Stimulated activated CD8-positive, alpha-beta memory T cell treated with anti-CD3 and anti-CD28 coated beads, Interleukin-7, amount 100 ng/mL, for 24 hours (primary cell): ENCODE measurements at places on chromosomes 11 and 22.

GRCh38 chr22:18973264-18974031, 37.4 kb upstream of the PRODH start:
- no peak for DNase-seq

DNA sequence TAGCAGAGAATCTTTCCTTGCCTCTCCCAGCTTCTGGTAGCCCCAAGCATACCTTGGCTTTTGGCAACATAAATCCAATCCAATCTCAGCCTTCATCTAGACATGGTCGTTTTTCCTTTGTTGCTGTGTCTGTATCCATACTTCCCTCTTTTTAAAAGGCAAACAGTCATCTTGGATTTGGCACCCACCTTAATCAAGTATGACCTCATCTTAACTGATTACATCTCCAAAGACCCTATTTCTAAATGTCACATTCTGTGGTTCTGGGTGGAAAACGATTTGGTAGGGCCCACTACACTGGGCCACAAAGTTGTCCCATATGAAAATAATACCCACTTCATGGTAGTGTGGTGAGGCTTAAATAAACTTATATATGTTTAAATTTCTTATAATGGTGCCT, 852 bp downstream of the BUD13 start:
- DNase-seq, result no peak

- no peak for DNase-seq
Observed at GRCh38 chr11:112195951-112196351, 20.6 kb downstream of the BCO2 start.

DNA sequence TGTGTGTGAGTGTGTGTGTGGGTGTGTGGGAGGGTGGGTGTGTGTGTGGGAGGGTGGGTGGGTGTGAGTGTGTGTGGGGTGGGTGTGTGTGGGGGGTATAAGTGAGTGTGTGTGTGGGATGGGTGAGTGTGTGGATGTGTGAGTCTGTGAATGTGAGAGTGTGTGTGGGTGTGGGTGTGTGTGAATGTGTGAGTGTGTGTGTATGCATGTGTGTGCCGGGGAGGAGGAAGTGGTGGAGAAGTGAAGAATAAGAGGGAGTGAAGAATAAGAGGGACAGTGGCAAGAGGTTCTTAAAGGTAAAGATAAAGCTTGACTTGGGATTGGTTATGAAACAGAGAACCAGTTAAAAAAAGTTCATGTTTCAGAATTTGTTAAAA, 54.0 kb downstream of the PRR5L start:
- DNase-seq, result no peak

DNA sequence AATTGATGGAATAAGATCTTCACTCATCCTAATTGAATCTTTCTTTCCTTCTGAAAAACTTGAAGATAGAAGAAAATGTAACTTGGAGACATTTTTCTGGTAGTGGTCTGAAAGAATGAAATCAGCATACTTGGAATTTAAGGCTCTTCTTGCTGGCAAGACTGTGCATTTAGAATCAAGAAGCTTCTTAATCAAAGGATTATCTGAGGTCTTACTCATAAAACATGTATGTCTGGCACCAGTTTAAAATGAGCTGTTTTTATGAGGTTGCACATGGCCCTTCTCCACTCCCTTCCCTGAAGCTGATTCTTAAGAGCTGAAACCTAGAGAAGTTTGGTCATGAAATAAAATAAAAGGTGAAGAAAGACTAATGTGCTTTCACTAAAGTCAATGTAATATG, 77.3 kb downstream of the ARHGEF12 start:
- DNase-seq, result no peak

- no peak for DNase-seq
Observed at GRCh38 chr11:129418039-129418438, 42.4 kb downstream of the BARX2 start.

GRCh38 chr11:92946707-92947106, 22.7 kb upstream of the MTNR1B start:
- no peak for DNase-seq

DNA sequence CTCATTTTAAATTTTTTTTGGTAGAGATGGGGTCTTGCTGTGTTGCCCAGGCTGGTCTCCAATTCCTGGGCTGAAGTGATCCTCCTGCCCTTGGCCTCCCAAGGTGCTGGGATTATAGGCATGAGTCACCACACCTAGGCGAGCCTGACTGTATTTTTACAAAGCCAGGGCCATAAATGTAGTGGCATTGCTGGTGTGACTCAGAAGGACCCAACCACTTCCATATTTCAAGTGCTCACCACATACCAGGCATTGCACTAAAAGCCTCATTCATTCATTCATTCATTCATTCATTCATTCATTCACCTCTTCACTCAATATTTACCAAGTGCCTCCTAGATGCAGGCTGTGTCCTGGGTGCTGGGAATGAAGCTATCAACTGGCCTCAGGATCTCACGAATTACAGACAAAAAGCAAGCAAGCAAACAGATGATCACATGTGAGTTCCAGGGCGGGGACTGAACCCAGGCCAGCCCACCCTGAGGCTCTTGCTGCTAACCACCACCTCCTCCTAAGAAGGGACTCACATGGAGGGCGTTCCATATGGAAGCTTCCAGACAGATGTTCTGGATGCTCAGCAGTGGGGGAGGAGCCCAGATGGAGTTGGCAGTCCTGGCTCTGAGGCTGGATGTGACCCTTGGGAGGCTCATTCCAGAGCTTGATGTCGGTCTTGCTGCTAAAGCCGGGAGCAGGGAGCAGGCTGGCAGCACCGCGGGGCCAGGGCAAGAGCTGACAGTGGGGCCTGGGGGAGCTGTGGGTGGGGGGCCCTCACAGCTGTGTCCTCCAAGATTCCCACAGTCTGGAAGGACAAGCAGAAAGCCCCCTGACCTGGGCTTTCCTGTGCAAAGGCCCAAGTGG, 158.8 kb downstream of the CTTN start:
- DNase-seq, result no peak

DNA sequence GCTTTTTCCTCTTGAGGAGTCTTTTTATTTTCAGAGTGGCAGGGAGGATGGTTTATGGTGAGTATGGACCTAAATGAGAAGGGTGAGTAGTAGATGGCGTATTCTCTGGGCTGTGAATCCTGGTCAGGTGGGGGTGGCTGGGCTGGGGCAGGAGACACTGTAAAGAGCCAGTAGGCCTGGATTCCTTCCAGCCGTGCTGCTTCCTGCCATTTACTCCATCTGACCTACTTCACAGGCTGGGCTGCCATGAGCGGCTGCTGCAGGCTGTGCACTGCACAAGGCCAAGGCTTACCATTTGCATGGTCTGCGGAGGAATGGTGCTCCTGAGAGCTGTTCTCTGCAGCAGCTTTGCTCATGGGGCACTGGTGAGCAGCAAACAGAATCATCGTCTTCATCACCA, 297.6 kb downstream of the KIRREL3 start:
- DNase-seq, result no peak

DNA sequence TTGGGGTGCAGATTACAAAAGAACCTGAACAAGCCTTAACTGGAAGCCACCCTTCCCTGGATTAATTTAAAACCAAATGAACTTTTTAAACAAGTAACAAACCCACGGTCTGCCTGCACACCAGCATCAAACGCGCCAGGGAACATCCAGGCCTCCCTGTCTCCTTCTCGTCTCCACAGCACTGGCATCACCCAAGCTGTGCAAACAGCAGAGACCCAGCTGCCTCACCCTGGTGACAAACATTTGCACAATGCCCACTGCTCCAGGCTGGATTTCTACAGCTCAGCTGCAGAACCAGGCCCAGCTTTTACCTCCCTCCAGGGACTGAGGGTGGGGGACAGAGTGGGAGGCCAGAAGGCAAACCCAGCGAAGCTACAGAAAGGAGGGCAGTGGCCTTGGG, 7.0 kb downstream of the RPL3 start:
- no peak for DNase-seq

- no peak for DNase-seq
Observed at GRCh38 chr11:706439-706956, 467 bp downstream of the EPS8L2 start.

- DNase-seq, result no peak
Observed at GRCh38 chr11:134132808-134133207, 63.9 kb downstream of the JAM3 start.

GRCh38 chr11:88308576-88308975, 29.0 kb downstream of the CTSC start:
- DNase-seq, result no peak

DNA sequence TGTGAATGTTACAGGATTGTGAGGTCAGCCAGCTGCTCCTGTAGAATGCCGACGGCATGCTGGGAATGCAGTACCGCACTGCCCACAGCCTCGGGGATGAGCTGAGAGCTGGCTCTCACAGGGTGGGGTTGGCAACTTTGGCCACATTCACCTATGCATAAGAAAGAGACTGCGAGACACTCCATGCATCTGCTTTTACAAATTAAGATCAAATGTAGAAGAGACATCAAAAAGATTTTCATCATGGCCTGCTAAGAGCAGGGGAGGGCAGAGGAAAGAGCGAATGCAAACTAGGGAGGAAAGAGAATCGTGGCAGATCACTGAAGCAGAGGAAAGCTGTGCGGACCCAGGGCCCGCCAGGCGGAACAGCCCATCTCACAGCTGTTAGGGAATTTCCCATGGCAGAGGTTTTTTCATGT, 49.8 kb upstream of the SPATA19 start:
- no peak for DNase-seq

DNA sequence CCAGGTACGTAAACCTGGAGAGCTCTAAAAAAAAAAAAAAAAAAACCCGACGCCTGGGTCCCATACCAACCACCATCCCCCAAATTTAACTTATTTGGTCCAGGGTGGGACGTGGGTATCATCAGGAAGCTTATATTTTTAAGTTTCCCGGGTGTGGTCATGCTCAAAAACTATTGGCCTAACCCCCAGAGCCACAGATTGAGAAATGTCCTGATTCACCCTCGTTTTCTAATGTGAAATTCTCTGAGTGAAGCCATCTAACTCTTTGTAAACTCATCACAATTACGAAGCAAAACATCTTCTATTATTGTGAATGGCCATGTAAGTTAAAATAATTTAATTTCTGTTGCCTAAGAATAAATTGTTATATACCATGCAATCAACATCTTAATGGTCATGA, 29.6 kb downstream of the PAK1 start:
- DNase-seq, result no peak

- DNase-seq, result no peak
Observed at GRCh38 chr11:69131644-69132300, 24.0 kb upstream of the SMIM38 start.

- DNase-seq, result no peak
Observed at GRCh38 chr22:31952094-31952401, 7.7 kb downstream of the YWHAH start.

DNA sequence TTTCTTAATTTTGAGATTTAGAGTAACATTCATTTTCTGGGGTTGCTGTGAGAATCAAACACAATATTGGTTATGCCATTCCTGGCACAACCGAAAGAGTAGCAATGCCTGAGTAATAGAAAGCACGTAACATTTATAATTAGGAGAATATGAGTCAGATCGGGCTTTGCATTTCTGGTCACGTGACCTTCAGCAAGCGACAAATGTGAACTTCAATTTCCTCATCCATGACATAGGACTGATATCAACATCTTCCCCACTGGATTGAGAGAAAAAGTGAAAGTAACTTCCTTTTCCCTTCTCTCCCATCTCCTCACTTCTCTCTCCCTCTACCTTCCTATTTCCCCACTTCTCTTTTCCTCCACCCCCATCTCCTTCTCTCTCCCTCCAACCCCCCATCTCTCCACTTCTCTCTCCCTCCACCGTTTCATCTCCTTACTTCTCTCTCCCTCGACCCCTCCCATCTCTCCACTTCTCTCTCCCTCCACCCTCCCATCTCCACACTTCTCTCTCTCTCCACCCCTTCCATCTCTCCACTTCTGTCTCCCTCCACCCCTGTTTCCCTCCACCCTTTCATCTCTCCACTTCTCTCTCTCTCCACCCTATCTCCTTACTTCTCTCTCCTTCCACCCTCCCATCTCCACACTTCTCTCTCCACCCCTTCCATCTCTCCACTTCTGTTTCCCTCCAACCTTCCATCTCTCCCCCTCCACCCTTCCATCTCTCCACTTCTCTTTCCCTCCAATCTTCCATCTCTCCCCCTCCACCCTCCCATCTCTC, 33.5 kb upstream of the CAT start:
- no peak for DNase-seq

DNA sequence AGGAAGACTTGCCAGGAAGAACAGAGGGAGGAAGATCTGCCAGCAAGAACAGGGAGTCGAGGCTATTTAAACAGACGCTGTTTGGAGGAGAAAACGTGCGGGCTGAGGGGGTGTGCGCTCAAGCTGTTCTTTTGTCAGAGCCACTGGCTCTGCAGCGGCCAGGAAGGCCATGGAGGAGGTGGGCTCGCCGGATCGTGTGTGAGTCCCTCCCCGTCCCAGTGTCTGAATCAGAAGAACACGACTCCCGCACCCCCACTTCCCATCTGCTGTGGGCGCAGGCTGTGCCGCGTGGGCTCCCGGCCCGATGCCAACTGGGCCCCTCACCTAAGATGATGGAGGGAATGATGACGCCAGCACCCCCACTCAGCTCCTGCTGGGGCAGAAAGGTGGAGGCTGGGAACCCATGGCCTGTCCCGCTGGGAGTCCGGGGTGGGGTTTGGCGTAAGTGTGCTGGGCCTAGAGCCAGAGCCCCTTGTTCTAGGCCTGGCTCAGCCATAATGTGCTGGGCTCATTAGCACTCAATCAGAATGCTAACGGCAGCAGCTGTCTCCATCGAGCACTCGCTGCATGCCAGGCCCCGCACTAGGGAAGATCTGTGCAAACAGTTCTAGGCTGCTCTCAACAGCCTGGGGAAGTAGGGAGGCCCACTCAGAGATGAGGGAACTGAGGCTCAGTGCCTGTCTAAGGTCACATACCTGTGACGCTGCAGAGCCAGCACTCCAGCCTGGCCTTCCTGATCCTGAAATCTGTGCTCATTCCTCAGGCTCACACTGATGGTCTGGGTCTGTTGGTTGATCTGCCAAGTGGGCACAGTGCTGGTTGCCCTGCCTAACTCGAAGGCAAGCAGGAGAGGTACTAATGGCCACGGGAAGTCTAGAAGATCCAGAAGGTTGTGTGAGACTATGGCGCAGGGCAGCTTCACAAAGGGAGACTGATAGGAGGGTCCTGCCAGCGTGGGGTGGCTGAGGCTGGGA, 11.5 kb downstream of the NPTXR start:
- no peak for DNase-seq

DNA sequence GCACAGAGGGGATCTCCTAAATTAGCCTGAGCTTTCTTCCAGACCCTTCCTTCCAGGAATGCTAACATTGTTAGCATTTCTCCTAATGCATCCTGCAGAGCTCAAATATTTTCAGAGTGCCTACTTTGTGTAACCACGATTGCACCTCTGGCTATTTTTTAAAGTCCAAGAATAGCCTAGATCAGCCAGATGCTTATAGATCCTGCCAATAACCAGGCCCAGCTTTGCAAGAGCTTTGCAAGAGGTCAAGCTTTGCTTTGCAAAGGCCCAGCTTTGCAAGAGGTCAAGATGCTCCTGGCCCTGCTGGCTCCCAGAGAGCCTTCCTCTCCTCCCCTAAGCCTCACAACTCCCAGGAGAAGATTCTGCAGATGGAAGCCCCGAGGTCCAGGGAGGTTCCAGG, 491.9 kb downstream of the MN1 start:
- DNase-seq, result no peak

GRCh38 chr11:120688163-120688562, 176.6 kb downstream of the GRIK4 start:
- no peak for DNase-seq

DNA sequence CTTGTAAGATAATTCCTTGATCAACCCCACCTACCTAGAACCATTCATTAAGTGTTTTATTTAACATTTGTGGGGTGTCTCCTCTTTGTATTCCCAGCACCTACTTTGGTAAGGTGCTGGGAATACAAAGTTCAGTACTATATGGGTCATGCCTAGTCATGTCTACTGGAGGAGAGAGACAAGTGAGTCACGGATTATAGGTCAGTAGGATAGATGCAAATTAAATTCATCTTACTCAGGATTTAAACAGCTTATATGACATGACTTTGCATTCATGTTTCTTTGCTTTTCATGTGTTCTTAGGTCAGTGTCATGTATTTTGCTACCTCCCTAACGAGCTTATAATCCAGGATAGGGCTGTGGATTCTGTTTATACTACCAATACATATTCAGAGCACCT, 3.4 kb upstream of the FADS1 start:
- DNase-seq, result no peak
